Left ventricle myocardium inferior (tissue), 1 donor: ENCODE measurements at places on chromosomes 4 and X. TPM values are rescaled to one million over a fixed set of nuclear protein-coding genes. Genes with fewer than 3 reads are reported as not detected.

- H3K4me1 ChIP-seq = no peaks in the 10 kb centered on the region
- no peak overlapping the region for H3K27ac ChIP-seq
- no peaks in the 10 kb centered on the region for H3K36me3 ChIP-seq
- no peak for DNase-seq
- no peaks in the 10 kb centered on the region for H3K27me3 ChIP-seq
These were observed 9.2 kb downstream of the GYG2 start for GRCh38 chrX:2837961-2838360.

- DNase-seq = peak; percentile 82
- H3K4me3 ChIP-seq = peak within 1 kb of the TSS; percentile 81
- no peaks in the 10 kb centered on the region for H3K27me3 ChIP-seq
- H3K4me1 ChIP-seq = peaks cover 23% of the 10 kb centered on the region
- H3K36me3 ChIP-seq = peaks cover 4% of the 10 kb centered on the region
These were observed at the start of gene MND1 for GRCh38 chr4:153344131-153345011. Gene MND1 (plus strand): TSS chr4:153344688. CDS start chr4:153344738, 50 bp downstream.

DNA sequence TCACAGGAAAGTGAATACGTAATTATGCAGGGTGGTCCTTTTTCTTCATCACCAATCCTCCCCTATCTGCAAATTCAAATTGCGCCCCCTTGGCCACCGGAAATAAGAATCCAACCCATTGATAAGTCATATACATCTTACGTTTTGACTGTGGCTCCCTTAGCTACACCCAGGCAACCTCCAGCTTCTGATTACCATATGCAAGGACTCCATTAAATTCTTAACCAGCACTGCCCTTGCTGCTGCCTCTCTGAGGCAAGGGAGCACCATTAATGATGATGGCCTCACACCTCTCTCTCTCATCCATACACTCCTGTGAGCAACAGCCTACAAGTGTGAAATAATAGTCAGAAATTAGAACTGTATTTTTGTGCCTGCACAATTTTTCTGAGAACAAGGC is 106.0 kb upstream of the NOCT start:
- no peaks in the 10 kb centered on the region for H3K36me3 ChIP-seq
- H3K27me3 ChIP-seq = no peaks in the 10 kb centered on the region
- no peak for DNase-seq
- H3K4me1 ChIP-seq = peaks cover 25% of the 10 kb centered on the region
- H3K27ac ChIP-seq = no peak overlapping the region
- no peak overlapping the region for H3K4me3 ChIP-seq

DNA sequence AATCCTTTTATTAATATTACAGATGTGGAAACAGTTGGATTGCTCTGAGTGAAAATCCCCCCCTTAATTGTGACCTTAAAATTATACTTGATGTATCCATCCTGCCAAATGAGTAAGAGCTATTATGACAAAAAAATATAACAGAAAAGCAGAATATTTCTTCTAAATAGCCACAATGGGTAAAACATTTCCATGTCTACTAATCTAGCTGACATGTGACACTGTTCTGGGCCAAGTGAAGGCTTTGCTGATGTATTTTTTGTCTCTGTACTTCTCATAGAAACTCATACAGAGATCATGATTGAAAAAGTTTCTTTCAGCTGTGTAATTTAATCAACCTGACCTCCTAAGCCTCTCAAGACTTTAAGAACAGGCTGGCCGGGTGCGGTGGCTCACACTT is 569.1 kb upstream of the ZFP42 start:
- no peaks in the 10 kb centered on the region for H3K4me1 ChIP-seq
- no peaks in the 10 kb centered on the region for H3K27me3 ChIP-seq
- H3K27ac ChIP-seq = no peak overlapping the region
- H3K4me3 ChIP-seq = no peak overlapping the region
- DNase-seq = no peak

DNA sequence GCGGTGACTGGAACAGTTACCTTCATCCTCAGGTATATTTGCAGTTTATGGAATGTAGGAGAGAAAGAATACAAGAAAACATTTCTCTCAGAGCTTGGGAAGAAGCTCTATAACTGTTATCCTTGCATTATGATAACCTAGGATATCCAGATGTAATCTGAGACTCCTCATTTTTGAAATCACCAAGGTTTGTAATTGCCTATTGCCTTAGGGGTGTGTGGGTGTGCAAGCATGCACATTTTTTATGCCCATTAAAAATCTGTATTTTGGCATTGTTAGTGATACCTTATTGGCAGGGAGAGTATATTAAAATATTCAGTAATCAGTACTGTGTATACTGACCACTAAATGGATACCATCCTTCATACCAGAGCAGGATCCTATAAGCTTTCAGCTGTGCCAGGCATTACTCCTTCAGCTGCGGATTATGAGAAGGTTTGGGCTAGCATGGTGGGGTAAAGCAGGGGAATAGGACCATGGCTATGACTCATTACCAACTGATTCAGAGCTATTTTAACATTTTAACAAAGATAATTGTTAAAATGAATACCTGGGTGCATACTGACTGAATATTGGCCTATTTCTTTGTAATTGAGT is 8.3 kb downstream of the SEC24B start:
- no peaks in the 10 kb centered on the region for H3K27me3 ChIP-seq
- no peak for DNase-seq
- peaks cover 12% of the 10 kb centered on the region for H3K36me3 ChIP-seq
- H3K27ac ChIP-seq = no peak overlapping the region

DNA sequence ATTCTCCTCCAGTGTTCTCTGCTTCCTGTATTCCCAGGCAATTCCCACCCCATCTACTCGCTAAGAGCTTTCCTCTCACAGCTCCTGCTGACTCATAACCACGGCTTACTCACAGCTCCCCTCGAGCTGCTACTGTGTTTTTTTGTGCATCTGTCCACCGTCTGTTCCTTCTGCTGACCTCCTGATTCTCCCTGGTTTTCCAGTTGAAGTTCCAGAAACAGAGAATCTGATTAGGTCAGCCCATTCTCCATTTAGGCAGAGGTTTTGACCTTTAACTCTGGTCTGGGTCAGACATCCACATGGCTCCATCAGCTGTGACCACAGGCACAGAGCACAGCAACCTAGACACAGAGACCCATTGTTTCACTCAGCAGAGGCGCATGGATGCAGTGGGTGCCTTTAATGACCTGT is 5.5 kb upstream of the SMIM20 start:
- H3K27ac ChIP-seq = no peak overlapping the region
- H3K4me1 ChIP-seq = peaks cover 6% of the 10 kb centered on the region
- DNase-seq = no peak
- H3K36me3 ChIP-seq = no peaks in the 10 kb centered on the region

DNA sequence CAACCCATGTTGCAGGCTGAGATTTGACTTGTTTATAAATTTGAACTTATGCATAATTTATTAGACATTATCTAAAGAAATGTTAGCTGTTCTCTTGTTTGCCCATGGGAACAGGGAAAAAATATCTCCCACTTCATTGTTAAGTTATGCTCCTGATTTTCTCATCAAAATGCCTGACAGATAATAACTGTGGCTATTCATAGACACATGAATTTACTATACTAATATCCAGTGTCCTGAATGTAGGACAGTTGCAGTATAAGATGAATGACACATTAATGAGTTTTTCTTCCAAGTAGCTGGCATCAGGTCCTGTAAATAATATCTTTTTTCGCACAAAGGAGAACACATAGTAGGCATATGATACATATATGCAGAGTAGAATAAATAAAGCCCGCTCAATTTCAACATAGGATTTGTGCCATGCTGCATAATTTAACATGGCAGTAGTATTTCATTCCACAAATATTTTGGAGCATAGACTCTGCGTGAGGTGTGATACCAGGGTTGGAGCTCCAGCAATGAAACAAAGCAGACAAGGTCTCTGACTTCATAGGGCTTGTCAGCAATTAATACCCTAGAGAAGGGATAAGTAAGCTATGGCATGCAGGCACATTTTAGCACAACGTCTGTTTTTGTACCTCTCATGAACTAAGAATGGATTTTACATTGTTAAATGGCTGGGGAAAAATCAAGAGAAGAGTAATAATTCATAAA is 40.4 kb upstream of the DDX53 start:
- no peaks in the 10 kb centered on the region for H3K4me1 ChIP-seq
- H3K27me3 ChIP-seq = no peaks in the 10 kb centered on the region

GRCh38 chr4:60422439-60422838 is 777.7 kb upstream of the ADGRL3 start:
- H3K4me1 ChIP-seq = no peaks in the 10 kb centered on the region
- no peak for DNase-seq
- no peak overlapping the region for H3K27ac ChIP-seq
- no peaks in the 10 kb centered on the region for H3K27me3 ChIP-seq
- H3K4me3 ChIP-seq = no peak overlapping the region
- no peaks in the 10 kb centered on the region for H3K36me3 ChIP-seq

Gene CNKSR2
- 0.47 TPM for total RNA-seq

Gene STPG2
- total RNA-seq = not detected

Gene SYP
- 1.6 TPM for total RNA-seq

Gene HELT
- not detected for total RNA-seq

Gene SMIM31
- total RNA-seq = not detected

Gene MID1IP1
- total RNA-seq = 30.9 TPM

Gene DYNLT3
- 17.6 TPM for total RNA-seq

Gene ATG4A
- total RNA-seq = 17.4 TPM

Gene ETDA
- total RNA-seq = not detected

Gene ZNF157
- not detected for total RNA-seq

Gene IQSEC2
- total RNA-seq = 17.1 TPM
